Airway epithelial cell (primary cell): ENCODE measurements at places on chromosomes 5 and 9. TPM values are rescaled to one million over a fixed set of nuclear protein-coding genes. Genes with fewer than 3 reads are reported as not detected.

PLAC8L1 gene
- not detected in 2 replicates for total RNA-seq

C8G gene
- total RNA-seq = not detected in 2 replicates

GGTA1 gene
- total RNA-seq = 0.14 TPM in 1 of 2 replicates, not detected in the other

FGF18 gene
- not detected in 2 replicates for total RNA-seq

RHOBTB3 gene
- 36.6 and 48.9 TPM in 2 replicates for total RNA-seq

ZNF618 gene
- 8.0 and 9.0 TPM in 2 replicates for total RNA-seq

CSF2 gene
- total RNA-seq = 0.28 TPM in 1 of 2 replicates, not detected in the other

HMMR gene
- 26.5 and 34.5 TPM in 2 replicates for total RNA-seq
